Sciatic nerve (tissue), 2 donors: ENCODE measurements at places on chromosomes 13 and 19.
A peak's percentile ranks its signal among the peaks of the same experiment; 100 is the strongest.

DNA sequence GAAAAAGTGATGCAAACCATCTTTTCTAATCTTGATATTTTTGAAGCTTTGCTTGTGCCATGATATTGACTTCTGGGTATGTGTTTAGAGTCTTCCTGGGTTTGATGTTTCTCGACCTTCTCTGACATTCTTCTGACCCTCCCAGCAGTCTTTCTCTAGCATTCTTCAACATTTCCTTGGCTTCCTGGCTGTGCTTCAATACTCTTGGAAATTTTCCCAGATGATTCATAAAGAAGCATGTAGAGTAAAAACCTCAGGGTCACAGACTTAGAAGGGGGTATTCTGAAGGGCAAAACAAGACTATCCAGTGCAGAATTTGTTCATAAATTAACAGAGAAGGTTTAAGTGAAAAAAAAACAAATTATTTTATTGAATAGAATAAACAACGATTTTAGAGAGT is 946.3 kb upstream of the PCDH9 start:
- no peak for DNase-seq

DNA sequence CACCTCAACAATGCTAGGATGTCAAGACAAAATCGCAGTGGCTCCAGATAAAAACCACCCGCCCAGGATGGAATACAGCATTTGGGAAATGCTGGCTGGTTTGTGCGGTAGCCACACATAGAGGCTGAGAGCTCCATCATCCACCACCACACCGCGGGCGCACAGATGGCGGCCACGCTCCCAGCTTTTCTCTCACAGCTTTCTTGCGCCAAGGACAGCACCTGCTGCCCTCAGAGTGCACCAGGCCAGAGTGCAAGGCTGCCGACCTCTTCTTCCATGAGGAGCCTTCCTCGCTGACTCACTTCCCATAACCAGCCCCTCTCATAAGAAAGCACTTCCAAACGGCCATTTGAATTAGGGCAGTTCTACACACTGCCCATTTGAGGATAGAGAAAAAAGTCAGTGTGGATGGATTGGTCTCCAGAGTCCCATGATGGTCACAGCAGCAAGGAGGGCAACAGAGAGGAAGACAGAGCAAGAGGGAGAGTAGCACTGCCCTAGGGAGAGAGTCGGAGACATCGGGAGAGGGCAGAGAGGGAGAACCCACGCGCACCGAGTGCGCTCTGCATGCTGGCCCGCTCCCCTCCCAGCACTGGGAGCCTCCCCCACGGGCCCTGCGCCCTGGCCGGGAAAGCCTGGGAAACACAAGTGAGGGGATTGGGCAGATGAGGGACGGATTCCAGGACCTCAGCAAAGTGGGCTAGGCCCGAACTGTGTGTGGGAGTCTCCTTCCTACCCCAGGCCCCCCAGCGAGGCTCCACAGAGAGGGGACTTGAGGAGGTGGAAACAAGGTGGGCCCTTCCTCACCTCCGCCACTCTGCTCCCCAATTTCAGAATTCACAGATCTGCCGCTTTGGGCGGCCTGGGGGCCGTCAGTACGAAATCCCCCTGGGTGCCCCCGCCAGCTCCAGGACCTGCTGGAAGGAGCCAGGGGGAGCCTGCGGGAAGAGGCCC is 156.9 kb downstream of the USP12 start:
- no peak for DNase-seq

DNA sequence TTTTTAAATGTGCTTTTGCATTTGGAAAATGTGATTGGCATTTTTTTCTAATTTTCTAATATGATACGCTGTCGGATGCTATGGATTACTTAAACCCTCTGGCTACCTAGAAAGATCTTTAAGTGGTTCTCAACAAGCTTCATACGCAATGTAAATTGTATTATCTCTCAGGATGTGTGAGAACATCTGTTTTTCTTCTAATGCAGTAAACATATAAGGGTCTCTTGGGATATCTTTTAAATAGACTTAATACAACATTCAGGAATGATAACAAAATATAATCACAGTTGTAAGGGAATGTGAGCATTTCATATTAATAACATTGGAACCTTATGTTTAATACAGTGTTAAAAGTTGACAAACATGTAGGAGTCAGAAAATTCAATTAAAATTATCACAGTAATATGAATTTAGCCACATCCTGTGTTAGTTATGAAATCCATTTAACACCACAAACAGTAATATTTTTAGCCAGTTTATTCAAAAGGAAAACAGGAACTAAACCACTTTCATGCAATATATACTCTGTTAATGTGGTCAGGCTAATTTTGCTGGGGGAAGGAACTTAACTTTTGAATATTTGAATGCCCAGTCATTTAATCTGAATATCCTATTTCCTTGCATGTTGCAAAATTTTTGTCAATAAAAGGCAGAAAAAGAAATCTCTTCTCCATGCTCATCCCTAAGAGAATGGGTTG is 15.0 kb upstream of the ALOX5AP start:
- no peak for DNase-seq

- peak; percentile 28 for DNase-seq
These were observed 36.8 kb downstream of the SERP2 start for GRCh38 chr13:44410328-44410859.

GRCh38 chr19:49271080-49271753 is 53.8 kb downstream of the SLC6A16 start:
- no peak for DNase-seq

GRCh38 chr13:78977311-78977710 is 318.4 kb upstream of the OBI1 start:
- no peak for DNase-seq

DNA sequence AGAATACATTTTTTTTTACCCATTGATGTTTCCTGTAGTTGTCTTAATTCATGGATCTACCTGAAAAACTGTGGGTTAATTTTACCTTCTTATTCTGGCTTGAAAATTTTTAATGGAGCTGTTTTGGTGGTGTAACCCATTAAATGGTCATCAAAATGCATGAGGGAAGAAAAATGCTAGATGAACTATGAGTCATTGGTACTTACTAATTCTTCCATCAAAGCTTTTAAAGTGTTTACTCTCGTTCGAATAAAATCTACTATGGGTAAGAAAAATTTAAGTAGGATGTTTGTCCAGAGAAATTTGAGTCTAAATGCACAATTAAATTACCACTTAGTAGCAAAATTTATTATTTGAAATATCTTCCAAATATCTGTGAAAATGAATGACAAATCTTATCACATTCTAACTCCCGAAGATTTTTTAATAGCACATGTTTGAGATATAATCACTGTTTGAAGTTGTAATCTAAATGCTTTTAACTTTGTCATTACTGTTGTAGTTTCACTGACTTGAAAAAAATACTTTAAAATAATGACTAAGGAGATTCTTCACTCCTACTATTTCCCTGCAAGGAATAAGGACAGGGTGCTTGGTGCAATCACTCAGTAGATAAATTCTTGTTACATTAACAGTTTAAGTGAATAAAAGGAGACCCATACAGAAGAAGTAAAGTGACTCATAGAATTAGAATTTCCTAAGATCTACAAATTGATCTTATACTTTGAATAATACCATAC is 437.7 kb downstream of the IRS2 start:
- no peak for DNase-seq

- DNase-seq = no peak
These were observed 2.8 kb upstream of the SLC25A15 start for GRCh38 chr13:40786568-40786996.

- no peak for DNase-seq
These were observed 290.7 kb upstream of the MIR17HG start for GRCh38 chr13:91056746-91057145.

DNA sequence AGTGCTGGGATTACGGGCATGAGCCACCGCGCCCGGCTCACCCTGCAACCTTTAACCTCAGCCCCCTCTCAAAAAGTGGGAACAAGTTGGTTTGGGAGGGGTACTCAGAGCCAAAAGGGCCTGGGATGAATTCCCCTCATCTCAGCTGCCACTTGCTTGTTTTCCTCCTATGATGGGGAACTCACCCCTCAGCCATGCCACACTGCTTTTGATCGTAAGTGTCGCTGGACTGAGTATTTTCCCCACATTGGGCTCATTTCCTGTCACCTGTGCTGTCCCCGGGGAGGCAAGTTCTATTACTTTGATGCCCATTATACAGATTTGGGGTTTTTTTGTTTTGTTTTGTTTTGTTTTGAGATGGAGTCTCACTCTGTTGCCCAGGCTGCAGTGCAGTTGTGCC is 6.5 kb downstream of the R3HDM4 start:
- no peak for DNase-seq

DNA sequence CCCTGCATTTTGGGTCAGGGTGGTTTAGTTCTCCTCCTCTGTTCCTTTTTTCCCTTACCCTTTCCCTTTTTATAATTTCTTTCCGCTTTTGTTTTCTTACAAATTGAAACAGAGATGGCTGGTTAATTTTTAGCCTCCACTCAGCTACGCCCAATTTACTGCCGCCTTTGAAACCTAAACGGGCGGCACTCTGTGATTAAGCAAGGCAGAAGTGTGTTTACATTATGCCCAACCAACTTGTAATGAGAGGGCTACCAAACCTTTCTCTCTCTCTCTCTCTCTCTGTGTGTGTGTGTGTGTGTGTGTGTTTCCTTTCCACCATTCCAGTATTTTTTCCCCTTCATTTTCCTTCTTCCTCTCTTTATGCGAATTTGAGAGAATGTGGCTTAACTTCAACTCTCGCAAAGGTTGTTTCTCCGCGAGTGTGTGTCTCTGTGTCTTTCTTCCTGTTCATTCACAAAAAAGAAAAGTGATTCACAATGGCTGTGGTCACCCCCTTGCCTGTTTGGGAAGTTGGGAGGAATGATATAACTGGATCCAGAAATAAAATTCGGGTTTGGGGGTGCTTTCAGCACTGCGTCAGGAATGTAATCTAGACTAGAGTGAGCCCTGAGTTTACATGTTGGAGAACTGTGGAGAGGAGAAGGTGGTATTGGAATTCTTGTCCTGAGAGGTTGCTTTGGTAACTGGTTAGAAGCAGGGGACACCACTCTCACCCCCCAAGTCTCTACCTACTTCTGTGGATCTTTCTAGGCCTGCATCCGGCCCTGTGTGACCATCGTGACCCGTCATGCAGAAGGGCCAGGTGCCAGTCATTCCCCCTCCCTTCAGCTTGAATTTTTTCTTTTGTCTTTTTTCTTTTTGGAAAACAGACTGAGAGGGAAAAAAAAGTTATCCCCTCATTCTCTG is 31.4 kb downstream of the NFIX start:
- no peak for DNase-seq

DNA sequence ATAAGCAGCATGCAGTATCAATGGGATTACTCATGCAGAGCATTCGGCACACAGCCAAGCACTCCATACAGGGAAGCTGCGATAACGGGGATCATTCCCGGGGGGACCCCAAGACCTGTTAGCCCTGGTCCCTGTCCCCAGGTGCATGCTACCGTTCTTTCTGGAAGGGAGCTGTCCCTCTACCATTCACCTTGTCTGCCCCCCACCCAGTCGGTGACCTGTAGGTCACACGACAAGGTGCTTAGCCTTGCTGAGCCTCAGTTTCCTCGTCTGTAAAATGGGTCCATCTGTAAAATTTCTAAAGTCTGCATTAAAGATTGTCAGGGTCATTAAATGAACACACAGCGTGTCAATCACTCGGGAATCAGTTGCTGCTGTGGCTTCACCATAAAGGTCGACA is 6.8 kb upstream of the ACP7 start:
- no peak for DNase-seq

DNA sequence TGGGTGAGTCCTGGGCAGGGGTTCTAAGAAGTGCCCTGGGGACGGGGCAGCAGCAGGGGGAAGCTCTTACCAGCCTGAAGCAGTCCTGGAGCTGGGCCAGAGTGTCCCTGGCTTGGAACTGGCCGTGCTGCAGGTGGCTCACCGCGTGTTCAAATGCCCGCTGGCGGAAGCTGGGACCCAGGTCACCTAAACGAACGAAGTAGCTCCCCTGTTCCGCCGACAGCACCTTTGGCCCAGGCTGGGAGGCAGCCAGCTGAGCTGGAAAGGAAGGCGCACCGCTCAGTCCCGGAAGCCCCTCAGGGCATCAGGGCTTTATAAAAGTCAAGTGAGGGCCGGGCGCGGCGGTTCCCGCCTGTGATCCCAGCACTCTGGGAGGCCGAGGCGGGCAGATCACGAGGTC is 9.6 kb downstream of the PLIN4 start:
- DNase-seq = no peak

GRCh38 chr19:50906217-50906616 is 5.0 kb downstream of the KLK4 start:
- no peak for DNase-seq

DNA sequence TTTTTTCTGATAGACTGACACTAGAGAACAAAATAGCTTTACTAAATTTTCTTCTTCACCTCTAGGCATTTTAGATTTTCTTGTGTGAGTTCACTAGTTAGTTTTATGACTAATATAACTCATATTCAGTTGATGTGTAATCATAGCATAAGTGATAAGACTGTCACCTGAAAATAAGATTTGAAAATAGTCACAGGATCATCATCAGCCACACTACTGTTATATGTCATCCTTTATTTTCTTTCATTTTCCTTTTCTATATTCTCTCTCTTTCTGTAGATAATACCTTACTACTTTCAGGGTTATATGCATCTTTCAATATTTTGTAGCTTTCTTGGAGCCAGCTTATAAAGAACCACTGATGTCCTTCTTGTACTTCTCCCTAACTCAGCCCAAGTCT is 292.6 kb downstream of the TDRD3 start:
- DNase-seq = no peak

GRCh38 chr13:58879114-58879513 is 1247.6 kb downstream of the PCDH17 start:
- DNase-seq = no peak

- no peak for DNase-seq
These were observed 8.0 kb downstream of the MYO1F start for GRCh38 chr19:8569066-8569771.

DNA sequence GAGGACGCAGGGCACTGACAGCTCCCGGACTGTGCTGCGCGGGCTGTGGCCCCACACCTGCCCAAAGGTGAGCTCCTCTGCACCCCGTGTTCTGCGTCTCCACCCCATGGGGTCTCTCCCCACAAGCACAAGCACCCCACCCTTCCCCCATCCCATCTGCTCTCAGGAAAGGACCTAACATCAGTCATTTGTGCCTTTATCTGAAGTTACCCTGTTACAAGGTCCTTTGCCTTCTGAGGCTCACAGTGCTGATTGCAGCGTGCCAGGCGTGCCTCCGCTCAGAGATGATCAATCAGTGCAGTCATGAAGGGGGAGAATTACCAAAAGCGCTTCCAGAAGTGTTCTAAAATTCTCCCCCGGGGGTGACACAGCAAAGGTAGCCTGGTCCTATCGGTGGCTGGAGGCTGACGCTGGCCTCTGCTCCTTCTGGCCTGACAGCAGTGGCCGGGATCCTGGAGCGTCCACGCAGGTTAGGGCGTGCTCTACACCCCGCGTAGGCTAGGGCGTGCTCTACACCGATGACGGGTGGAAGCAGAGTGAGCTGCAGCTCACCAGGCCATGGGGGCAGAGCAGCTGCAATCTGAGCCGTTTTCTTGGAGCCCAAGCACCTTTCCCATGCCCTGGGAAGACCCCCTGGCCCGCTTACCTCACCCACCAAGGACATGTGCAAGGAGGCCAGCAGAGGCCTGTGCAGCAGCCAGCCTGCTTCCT is 84.7 kb upstream of the TM9SF2 start:
- no peak for DNase-seq
